ENCODE measurements at places on chromosomes 3 and 15.

DNA sequence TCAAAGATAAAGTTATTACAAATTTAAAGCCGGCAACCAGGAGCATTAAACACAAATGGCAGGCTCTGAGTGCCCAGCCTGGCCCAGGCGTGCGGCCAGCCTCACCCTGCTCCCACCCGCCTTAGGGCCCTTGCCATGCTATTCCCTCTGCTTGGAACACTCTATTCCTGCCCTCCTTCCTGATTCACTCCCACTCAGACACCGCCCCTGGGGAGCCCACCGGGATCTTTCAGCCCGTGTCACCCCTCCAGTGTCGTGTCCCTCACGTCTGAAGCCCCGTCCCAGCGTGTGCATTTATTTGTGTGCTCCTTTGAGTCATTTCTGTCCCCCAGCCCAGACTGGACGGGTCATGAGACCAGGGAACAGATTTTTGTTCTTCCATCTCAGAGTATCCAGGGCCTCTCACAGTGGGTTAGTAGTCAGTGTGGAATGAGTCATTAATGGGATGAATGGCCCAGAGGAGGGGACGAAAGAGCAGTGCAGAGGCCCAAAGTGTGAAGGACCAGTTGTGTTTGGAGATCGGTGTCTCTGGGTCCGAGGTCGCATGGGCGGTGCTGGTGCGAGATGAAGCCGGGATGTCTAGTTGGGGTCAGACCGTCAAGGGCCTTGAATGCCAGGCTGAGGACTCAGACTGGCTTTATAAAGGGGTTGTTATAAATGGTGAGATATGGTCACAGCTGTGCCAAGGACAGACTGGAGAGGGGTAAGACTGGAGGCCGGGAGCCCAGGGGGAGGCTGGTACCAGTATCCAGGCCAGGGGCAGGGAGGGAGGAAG lies 58.9 kb upstream of the SLC6A6 start:
- no peak for DNase-seq

- DNase-seq, result peak; percentile 56
Observed at GRCh38 chr3:133996251-133996661, 33.5 kb downstream of the SLCO2A1 start.

DNA sequence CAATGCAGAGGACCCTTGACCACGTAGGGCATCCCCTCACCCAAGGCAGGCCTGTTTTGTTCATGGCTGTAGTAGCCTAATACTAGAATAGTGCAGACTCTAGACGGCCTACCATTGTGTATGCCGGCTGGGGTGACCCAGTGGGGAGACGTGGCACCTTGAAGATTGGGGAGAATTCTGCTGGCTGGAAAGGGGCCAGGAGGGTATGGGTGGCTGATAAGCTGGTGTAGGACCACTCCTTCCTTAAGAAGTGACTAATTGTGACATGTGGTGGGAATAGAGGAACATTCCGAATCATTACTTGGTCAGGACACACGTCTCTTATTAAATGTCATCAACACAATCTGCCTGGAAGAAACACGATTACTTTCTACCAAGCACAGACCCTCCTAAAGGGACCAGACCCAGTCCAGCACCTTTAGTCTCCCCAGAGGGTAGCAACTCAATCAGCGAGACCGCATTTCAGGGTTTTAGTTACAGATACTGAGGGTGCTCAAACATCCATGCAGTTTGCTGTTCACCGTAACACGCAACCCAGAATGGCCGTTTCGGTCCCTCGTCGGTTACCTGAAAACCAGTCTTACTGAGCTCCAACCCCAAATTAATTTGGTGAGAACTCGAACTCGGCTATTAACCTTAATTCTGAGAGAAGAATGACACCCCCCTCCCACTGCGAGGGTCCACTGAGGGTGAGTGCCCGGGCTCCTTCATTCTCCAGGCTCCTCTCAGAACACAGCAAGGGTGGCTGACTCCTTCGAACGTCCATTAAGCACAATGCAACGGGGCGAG lies 1.6 kb upstream of the KLF13 start:
- no peak for DNase-seq

- DNase-seq, result no peak
Observed at GRCh38 chr3:148833223-148833622, 5.6 kb downstream of the CPB1 start.
